ENCODE measurements at places on chromosomes 7 and 10.

DNA sequence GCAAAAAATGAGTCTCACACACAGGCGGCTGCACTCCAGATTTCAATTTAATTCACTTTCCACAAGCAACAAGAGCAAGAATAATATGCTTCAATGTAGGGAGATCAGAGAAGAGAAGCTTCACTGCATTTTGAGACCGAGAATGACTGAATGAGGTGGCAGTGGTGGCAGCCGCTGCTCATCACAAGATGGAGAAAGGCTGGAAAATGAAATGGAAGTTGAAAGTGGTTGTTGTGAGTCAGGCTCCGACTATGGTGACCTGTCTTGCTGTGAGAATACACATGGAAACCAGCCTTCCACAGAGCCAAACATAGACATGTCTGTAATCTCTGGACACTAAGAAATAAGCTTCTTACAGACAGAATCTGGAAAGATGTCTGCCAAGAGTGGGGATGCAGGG, 499.6 kb upstream of the LRRN3 start:
- H3K27me3 ChIP-seq = no peaks in the 10 kb centered on the region
- no peak overlapping the region for H3K4me3 ChIP-seq

GRCh38 chr10:27390681-27391080, 113.4 kb upstream of the RAB18 start:
- no peak overlapping the region for H3K27ac ChIP-seq
- H3K4me3 ChIP-seq = no peak overlapping the region
- no peaks in the 10 kb centered on the region for H3K4me1 ChIP-seq
- no peak for DNase-seq
- no peaks in the 10 kb centered on the region for H3K36me3 ChIP-seq
- no peaks in the 10 kb centered on the region for H3K27me3 ChIP-seq

- no peaks in the 10 kb centered on the region for H3K27me3 ChIP-seq
- H3K4me1 ChIP-seq = no peaks in the 10 kb centered on the region
- no peak for DNase-seq
- H3K36me3 ChIP-seq = peaks cover 86% of the 10 kb centered on the region
- no peak overlapping the region for H3K4me3 ChIP-seq
These were observed 23.4 kb downstream of the COX15 start for GRCh38 chr10:99708428-99709012.

- H3K4me1 ChIP-seq = no peaks in the 10 kb centered on the region
- DNase-seq = no peak
- H3K27ac ChIP-seq = no peak overlapping the region
- H3K4me3 ChIP-seq = no peak overlapping the region
- H3K27me3 ChIP-seq = no peaks in the 10 kb centered on the region
These were observed 18.0 kb downstream of the CNNM2 start for GRCh38 chr10:102935939-102936605.

- H3K27me3 ChIP-seq = no peaks in the 10 kb centered on the region
- H3K27ac ChIP-seq = no peak overlapping the region
- no peaks in the 10 kb centered on the region for H3K4me1 ChIP-seq
- H3K4me3 ChIP-seq = no peak overlapping the region
- no peak for DNase-seq
These were observed 736.0 kb upstream of the AUTS2 start for GRCh38 chr7:68862261-68862660.

All from heart right ventricle (tissue), 16 donors.